ENCODE measurements at places on chromosomes 7 and 10.

- DNase-seq = no peak
Observed at GRCh38 chr10:48606530-48607355, 1.9 kb upstream of the ARHGAP22 start.

DNA sequence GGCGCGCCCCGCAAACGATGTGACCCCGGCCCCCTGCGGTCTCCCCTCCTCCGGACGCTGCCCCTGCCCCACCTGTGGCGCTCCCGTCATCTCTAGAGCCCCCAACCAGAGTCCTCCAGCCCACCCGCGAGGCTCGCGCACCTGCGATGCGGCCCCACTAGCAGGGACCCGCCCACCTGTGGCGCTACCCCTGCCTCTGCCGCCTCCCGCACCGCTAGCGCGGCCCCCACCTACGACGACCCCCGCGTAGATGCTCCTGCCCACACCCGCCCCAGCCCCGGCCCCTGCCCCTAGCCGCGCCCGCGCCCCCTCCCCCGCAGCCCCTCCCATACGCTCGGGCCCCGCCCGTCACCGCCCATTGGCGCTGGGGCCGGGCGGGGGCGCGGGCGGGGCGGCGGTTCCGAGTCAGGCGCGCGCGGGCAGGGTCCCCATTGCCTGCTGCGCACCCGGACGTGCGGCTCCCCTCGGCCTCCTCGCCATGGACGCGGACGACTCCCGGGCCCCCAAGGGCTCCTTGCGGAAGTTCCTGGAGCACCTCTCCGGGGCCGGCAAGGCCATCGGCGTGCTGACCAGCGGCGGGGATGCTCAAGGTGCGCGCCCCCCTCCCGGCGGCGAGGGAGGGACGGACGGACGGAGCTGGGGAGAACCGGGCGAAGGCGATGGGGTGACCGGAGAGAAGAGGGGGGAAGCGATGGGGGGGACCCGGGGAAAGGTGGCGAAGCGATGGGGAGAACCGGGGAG, at the start of gene PFKP:
Gene PFKP, plus strand, starts transcription at position 431 of the 741 bp plus-strand sequence. Its CDS starts 48 bp downstream, at position 479.
- DNase-seq = peak; percentile 71

GRCh38 chr7:134925766-134926165, 60.5 kb upstream of the AGBL3 start:
- no peak for DNase-seq

DNA sequence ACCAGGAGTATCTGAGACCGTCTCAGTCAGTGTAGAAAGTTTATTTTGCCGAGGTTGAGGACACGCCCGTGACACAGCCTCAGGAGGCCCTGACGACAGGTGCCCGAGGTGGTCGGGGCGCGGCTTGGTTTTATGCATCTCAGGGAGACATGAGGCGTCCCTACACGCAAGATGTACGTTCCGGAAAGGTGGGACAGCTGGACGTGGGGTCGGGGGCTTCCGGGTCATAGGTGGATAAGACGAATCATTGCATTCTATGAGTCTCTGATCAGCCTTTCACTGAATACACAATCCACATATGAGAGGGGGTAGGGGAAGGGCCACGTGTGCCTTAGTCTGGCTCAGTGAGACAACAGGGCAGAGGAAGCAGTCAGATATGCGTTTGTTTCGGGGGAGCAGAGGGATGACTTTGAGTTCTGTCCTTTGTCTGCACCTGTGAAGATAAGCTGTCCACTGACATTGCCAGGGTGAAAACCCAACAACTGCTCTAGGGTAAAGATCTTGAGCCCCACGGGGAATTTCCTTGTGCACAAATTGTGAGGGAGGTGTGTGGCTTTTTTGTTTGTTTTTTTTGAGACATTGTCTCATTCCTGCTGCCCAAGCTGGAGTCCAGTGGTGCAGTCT, 66.2 kb downstream of the DNAJB6 start:
- no peak for DNase-seq

DNA sequence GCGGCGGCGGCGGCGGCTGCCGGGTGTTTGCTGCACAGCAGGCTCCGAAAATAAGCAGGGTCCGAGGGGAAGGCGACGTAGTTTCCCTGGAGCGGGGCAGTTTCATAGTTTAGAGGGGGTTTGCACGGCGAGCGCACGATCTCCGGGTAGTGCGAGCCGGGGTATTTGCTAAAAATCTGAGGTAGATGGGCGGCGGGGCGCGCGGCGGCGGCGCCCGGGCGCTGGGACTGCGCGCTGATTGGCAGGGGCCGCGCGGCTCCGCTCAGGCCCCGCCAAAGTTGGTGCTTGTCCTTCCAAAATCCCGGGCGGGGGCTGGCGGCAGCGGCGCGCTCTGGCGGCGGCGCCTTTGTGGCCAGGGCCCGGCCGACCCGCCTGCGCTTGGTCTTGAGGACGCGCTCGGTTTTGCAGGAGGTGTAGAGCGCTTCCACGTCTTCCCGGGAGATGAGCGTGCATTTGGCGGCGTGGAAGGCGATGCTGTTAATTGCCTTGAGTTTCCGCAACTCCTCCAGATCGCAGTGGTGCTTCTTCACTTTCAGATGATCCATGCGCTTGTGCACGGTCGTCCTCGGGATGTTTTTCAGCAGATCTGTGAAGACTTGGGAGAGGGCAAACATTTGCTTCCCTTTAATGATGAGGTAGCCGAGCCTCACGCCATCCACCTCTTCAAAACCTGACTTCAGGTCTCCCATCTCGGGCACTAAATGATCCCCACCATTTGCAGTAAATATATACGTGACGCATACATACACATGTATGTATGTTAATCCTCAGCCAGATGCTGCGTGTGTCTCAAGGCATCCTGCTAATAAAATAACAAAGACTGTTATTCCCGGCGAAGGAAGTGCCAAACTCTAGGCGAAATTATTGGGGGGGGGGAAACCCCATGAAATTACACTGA, 8.1 kb downstream of the SKIDA1 start:
- DNase-seq = peak; percentile 35

DNA sequence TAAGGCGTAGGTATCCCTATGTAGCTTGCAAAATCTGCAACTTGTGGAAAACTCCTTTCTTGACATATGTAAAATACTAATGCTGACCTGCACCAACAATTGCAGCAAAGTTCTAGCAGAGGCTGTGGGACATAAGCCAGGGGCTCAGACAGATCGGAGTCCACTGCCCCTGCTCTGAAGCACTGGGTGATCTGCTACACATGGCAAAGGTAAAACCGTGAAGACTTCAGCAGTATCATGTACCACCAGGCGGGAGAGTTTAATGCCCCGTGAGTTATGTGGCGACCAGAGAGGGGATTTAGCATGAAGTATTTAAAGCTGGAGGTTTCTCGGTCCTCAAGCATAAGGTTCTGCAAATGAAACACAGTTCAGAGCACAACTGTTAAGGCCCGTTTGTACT, 76.4 kb downstream of the ABCC2 start:
- no peak for DNase-seq

GRCh38 chr7:12107841-12108254, 103.2 kb upstream of the TMEM106B start:
- no peak for DNase-seq

Measured in CD4-positive, alpha-beta T cell treated with Interleukin-6 for 4 hours (primary cell).